NCI-H446 treated with DMSO at 0.1 percent for 48 hours (cell line): ENCODE measurements at places on chromosomes 7 and 10.
A peak's percentile ranks its signal among the peaks of the same experiment; 100 is the strongest.

- no peak for DNase-seq
Observed at GRCh38 chr7:57354679-57355338, 95.2 kb upstream of the ZNF716 start.

GRCh38 chr10:131750973-131751826 lies 149.6 kb upstream of the PPP2R2D start:
- no peak for DNase-seq

DNA sequence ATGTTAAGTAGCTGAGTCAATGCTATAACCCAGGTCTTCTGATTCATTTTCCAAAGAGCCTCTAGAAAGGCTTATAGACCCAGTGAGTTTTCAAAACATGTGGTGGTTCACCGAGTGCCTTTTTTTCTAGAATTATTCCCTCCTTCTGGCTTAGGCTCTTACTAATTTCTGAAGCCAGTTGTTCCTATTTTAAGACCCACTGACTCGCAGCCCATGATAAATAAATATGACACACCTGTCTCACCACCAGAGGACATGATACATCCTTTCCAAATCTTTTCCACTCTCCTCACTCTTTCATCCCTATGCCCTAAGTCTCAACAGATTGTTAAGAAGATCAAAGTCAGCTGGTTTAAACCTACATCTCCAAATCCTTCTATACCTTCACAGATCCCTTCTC lies 126.0 kb upstream of the WNT16 start:
- DNase-seq = no peak

- peak; percentile 23 for DNase-seq
Observed at GRCh38 chr7:19209166-19209696, 64.0 kb upstream of the FERD3L start.

GRCh38 chr10:3426190-3426845 lies 253.7 kb upstream of the PITRM1 start:
- DNase-seq = no peak

- DNase-seq = no peak
Observed at GRCh38 chr10:61120805-61121204, 176.8 kb upstream of the RHOBTB1 start.

GRCh38 chr7:70408477-70408876 lies 723.5 kb upstream of the GALNT17 start:
- DNase-seq = no peak

GRCh38 chr7:107181172-107181571 lies 12.4 kb downstream of the HBP1 start:
- no peak for DNase-seq

- DNase-seq = no peak
Observed at GRCh38 chr10:5484205-5484604, 15.2 kb downstream of the CALML5 start.

DNA sequence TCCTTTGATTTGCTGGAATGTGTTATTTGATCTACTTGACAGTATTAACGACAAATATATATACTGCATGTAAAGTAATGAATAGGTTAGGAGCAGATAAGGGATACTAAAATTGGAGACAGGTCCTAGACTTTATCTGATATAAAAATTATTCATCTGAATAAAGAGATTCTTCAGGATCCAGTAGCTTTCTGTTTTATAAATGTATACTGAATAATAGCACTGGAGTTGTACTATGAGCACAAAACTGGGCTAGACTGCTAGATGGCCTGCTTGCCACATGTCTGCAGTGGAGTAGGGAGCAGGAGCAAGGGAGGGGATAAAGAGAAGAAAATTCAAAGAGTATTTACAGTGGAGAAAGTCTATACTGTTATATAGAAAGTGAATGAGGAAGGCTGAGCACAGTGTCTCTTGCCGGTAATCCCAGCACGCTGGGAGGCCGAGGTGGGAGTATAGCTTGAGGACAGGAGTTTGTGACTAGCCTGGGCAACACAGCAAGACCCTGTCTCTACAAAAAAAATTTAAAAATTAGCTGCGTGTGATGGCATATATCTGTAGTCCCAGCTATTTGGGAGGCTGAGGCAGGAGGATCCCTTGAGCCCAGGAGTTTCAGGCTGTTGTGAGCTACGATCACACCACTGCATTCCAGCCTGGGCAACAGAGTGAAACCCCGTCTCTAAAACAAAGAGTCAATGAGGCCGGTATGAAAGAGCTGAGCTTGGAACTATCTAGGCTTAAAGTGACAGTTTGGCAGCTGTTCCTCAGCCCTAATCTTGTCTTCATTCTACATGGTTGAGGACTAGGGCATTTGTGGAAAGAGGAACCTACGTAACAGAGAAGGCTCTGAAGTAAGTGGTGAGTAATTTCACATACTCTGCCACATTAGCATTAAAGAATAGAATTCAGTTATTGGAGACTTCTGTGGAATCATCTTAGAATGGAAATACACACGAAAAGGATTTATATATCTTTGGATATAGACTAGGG lies 41.8 kb downstream of the CD36 start:
- no peak for DNase-seq

- no peak for DNase-seq
Observed at GRCh38 chr7:75055155-75055554, 18.4 kb downstream of the RCC1L start.

GRCh38 chr10:6400331-6400730 lies 179.7 kb downstream of the PRKCQ start:
- DNase-seq = no peak

DNA sequence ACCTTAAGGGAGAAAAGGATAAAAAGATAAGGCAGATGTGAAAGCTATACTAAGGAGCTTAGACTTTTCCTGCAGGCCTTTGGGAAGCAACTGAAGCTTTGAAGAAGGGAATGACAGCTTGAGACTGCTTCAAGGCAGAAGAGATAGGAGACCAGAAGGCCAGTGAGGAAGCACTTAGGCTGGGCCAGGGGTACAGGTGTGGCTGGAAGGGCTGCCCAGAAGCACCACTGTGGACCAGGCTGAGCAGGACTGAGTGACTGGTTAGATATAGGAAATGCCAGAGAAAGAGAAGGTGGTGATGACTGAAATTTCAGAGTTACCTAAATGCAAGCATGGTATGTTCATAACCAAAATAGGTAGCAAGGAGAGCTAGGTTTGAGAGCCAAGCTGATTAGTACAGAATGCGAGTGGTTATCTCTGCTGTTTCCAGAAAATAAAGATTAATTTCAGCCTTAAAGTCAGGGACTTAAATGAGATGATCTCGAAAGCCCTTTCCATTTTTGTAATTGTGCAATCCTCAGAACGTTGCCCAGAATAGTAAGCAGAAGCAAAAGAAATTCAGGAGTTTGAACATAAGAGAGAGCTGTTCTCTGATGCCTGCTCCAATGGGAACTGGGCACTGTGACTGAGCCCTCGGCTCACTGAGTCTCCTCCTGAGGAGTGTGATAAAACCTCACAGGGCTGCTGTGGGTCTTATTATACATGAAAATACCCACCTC lies 54.9 kb downstream of the MET start:
- DNase-seq = no peak

DNA sequence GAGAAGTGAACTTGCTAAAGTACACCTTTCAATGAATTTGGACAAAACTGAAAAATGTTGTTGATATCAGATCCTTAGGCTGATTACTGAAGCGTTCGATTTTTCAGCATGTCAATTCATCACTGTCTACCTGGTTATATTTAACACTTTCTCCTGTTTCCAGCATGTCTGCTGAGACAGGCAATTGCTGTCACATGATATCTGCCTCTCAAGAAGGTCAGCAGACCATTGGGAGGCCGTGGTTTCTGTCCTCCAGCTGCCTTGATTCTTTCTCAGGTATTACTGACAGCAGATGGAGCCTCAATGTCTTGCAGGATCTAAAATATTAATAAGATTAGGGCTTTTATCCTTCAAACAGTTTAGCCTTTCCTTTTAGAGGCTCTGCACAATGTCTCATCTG lies 127.5 kb downstream of the SNX10 start:
- no peak for DNase-seq

DNA sequence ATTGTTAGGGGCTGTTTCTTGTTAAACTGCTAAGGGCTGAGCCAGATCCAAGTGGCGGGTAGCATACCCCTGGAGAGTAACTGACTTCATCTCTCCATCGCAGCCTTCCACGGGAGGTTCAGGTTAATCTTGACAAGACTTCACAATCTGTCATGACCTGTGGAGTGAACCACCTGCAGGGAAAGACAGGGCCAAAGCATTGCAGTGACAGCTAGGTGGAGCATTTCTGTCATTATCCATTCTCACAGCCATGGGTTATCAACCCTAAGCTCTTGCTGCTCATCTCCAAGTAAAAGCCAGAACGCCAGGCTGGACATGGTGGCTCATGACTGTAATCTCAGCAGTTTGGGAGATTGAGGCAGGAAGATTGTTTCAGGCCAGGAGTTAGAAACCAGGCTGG lies 17.2 kb downstream of the ABCC2 start:
- no peak for DNase-seq

- no peak for DNase-seq
Observed at GRCh38 chr7:12358694-12359093, 45.0 kb downstream of the VWDE start.

GRCh38 chr7:41292487-41292886 lies 410.4 kb downstream of the INHBA start:
- DNase-seq = no peak

- no peak for DNase-seq
Observed at GRCh38 chr10:36344240-36345174, 702.4 kb upstream of the FZD8 start.

DNA sequence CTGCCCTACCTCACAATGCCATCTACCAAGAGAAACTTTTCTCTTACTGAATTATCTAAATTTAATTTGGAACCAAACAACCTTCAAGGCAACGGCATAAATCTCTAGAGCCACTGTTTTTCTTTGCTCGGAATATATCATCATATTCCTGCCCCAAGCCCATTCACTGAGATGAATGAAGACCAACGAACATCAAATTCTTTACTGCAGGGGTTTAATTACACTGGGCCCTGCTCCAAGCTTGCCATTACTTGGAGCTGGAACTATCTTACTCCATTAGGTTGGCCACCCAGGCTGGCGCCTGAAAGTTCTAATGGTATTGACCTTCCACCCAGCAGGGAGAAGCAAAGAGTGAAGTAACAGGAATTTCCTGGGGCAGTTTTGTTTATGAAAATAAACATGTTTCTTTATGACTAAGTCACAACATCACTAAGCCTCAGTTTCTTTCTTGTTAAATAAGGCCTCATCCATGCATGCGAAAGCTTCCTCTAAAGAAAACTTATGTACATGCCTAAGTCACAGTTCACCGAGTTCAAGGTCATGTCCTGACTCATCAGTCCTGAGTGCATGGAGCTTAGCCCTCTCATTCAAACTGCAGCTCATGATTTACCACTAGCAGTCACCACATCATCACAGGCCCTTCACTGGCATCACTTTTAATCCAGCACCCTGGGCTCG lies 42.1 kb upstream of the ANAPC16 start:
- peak; percentile 44 for DNase-seq
